ENCODE measurements at places on chromosomes 2 and 18.

DNA sequence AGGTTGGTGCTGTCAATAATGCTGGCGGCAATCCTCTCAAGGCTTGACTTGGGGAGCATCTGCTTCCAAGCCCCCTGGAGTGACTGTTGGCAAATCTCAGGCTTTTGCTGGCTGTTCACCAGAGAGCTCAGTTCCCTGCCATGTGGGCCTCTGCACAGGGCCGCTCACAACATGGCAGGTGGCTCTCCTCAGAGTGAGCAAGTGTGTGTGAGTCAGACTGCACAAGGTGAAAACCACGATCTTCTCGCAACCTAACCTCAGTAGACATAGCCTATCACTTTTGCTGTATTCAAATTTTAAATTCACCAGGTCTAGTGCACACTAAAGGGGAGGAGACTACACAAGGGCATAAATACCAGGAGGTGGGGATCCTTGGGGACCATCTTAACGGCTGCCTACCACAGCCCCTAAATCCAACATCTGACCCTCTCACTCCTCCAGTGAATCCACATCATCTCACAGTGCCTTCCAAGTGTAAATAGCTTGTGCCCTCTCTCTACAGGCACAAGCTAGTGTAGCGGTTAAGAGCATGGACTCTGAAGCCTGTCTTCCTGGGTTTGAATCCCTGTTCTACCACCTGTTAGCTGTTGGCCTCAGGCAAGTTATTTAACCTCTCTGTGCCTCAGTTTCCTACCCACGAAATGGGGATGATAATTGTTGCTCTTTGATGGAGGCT, 187.7 kb upstream of the CXCR4 start:
- DNase-seq = no peak

DNA sequence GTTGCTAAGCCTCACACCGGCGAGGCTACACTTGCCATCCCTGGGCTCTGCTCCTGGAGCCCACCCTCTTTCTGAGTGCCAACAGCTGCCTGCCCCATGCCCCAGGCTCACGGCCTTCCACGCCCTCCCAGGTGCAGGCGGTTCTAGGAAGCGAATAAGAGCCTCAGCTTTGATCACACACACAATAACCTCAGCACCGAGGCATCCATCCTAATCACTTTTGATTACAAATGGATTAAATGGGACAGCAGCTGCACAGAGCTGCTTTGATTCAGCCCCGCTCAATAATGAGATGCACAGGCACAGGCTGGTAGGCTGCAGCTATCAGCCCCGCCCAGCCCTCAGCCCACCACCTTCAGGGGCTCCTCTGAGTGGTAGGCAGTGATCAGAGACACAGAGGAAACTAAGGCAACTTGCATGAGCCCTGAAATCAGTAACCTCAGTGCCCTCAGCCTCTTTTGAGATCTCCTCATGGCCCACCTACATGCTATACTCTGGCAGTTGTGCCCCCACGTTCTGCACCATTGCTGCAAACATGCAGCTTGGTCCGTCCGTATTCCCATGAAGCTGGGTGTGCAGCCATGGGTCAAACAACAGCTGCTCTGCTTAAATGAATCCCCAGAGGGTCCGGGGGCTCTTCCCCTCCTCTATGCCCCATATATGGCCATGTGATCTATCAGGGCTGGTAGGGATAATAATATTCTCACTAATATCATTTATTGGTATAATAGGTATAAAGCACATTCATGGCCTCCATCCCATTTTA, 171.4 kb downstream of the SETBP1 start:
- DNase-seq = no peak

- no peak for DNase-seq
Measured at GRCh38 chr2:229431327-229431954, 160.4 kb upstream of the PID1 start.

- no peak for DNase-seq
Measured at GRCh38 chr2:231883468-231883881, 42.7 kb downstream of the NPPC start.

GRCh38 chr2:234392041-234392615, 104.8 kb downstream of the ARL4C start:
- DNase-seq = no peak

- DNase-seq = no peak
Measured at GRCh38 chr2:137948894-137949293, 15.4 kb upstream of the HNMT start.

DNA sequence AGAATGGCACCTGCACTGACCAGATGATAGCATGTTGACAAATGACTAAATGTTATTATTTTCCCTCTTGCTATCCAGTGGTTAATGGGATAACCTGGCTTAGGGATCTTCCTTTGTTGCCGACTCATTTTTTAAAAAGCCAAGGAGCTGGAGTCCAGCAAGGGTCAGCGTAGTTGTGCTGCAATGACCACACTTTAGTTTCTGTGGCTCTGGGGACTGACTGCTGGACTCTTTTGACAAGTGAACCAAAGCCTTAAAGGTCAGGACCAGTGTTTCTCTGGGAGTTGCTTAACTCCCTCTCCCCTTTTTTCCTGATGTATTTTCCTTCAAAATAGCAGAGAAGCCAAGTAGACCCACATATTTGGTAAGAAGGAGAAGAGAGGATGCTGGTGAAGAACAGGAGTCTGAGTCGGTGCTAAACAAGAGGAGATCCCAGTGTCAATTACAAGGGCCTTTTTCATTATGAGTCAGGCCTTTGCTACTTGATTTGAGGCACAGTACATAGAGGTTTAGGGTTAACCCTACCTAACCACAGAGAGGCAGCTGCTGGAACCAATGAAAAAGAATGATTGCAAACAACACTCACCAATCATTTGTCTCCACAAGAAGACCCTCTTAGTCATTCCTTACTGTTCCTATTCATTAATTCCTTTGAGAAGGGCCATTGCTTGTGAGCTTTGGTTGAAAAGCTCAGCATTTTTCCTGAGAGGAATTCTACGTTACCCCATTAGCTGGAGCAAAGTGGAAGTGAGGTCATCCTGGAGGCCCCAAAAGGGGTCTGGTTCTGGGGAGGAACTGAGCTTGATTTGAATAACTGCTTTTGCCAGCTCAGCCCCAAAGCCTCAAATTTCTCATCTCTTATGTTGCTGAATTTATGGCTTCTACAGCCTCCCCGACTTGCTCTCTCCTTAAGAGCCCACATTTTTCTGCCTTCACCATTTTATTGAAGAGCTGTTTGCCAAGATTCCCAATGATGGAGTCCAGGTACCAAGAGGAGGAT, 137.6 kb upstream of the HNMT start:
- DNase-seq = no peak

DNA sequence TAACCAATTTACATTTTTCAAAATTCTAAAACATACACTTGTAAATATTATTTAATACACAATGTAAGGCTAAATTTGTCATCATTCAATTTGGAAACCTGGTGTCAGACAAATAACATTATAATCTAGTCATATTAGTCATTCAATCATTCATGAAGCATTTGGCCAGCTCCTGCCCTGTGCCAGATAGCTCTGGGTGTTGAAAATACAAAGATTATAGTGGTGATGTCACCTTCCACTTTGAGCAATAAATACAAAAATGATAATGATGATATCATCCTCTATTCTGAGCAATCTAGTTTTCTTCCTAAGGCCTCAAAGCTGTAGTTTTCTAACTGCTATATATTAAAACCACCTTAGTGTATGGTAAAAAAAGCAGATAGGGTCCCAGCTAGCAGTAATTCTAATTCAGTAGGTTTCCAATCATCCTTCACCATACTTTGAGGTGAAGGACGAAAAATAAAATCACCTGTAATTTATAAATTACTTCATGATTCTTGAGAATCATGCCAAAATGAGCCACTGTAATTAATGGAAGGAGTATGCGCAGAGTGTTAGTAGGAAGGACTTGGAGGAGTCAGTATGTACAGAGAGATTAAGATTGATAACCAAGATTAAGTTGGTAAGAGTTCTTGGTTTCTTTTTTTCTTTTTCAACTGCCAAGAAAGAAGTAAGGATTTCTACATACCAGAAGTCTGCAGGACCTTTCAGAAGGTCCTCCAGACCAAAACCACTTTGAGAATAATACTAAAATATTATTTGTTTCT, 23.2 kb downstream of the MEMO1 start:
- DNase-seq = no peak

DNA sequence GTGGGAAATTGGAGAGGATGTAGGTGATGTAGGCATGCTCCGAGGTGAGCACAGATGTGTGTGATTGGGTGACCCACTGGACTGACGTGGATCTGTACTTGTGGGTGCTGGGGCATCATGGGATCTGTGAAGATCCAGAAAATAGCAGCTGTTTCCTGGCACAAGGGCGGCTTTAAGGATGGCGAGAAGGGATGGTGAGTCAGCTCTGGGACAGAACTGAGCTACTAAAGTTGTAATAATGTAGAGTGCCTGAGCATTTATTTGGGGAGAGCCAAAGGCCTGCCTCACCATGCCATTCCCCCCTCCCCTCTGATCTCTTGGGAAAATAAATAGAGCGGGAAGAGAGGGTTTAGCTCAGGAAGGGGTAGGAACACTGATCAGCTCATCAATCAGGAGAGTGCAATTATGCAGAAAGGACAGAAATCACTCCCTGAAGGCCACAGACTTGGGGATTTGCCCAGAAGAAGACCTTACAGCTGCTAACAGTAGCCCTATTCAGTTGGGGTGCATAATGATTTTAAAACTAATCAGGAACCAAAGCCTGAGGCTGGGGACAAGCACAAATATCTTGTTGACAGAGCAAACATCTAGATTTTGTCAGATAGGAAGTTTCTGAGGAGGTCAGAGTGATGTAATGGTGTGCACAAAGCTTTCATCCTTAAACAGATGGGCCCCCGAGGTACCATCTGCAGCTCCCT, 30.3 kb downstream of the TANC1 start:
- DNase-seq = no peak

DNA sequence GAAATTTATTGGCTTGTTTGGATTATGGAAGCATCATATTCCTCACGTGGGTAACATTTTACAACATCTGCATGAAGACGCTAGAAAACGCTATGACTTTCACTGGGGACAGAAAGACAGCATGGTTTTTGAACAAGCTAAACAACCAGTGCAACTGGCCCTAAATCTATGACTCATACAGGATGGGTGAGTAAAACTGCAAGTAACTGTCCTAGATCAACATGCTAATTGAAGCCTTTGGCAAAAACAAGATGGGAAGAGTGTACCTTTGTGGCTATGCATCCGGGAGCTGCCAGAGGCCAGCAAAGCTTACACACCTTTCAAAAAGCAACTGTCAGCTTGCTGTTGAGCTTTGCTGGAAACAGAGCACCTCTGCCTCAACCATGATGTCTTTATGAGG, 1096.0 kb upstream of the DDX18 start:
- DNase-seq = no peak

DNA sequence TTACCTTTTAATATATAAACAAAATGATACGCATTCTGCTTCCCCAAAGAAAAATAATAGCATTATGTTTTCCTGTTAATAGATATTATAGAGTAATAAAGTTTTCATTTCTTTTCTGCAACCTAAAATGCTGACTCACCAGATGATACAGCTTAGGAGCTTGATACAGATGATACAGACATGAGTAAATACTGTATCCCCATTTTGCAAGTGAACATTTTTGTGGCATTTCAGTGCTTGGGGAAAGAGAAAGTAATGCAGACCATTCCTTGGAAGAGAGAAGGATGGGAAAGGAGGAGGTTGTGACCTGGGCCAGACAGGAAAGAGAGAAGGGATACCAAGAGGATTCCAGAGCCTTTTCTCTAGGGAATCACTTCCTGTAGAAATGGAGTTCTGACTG, 97.5 kb upstream of the FSHR start:
- DNase-seq = no peak

DNA sequence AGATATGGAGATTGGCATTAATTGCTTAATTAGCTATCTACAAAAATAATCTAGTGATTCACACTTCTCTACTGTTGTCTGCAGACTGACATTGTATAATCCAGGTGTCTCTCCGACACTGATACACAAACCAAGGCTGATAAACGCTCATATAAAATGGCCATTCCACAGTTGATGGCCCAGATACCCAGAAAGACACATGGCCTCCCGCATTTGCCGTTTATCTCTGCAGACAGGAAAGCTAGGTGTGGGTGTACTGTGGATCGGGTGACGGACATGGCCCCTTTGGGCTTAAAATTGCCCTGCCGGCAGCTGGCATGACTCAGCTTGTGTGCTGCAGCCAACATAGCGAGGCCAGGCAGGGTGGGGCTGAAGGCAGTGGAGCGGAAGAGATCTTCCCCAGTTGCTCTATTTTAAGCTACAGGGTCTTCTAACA, 18.5 kb downstream of the PMAIP1 start:
- DNase-seq = no peak

DNA sequence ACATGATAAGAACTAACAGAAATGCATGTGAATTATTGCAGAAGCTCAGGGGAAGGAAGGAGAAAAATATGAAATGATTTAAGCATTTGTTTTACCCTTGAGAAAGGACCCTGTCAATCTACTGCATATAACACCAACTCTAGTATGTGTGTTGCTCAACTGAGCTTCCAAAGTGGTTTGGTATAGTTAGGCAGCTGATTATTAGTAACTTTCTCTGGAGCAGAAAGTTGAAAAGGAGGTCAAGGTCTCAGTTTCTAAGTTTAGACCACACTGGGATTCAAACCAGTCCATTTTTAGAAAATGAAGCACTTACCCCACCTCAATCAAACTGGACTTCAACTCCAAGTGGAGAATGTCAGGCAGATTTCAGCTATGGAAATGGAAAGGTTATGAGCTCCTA, 123.3 kb upstream of the CDC42EP3 start:
- DNase-seq = no peak

DNA sequence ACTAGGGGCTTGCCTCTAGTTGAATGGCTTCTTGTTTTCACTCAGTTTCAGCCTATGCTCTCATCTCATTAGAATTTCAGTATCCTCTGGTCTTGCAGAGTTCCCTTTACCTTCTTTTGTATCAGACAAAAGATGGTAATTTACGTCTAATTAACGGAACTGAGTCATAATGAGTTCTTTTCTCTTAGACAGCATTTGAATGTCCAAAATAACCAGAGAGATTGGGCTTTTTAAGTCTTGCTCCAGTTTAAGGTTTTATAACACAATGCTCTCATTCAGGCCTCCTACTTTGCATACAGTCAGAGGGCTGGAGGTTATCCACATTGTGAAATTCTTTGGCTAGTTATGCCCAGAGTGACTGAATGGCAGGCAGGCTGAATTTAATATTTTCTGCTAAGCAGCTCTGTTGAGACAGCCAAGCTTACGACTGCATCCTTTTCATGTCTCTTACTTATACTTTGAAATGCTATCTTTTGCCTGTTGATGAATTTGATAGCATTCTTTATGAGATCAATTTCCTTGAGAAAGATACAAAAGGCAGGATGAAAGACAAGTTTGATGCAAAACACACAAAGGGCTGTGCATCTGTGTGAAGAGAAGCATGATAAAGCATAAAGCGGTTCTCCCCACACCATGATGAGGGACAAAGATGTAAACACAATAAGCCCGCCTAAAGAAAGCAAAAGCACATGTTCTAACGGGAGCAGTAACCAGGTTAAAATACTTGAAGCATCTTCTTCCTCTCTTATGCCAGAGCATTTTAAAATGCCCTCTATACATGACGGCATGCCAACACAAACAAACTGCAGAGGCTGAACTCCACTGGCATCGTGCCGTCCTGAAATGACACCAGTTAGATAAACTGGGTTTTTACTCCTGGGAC, 90.0 kb downstream of the CDH2 start:
- DNase-seq = no peak

- DNase-seq = no peak
Measured at GRCh38 chr18:28183418-28184078, 6.6 kb upstream of the CDH2 start.

- DNase-seq = no peak
Measured at GRCh38 chr2:124480958-124481357, 455.9 kb downstream of the CNTNAP5 start.

- no peak for DNase-seq
Measured at GRCh38 chr2:207796585-207797350, 27.1 kb upstream of the FZD5 start.

- DNase-seq = no peak
Measured at GRCh38 chr18:23584019-23584983, 2.0 kb downstream of the NPC1 start.
